Stimulated activated CD4-positive, alpha-beta T cell treated with anti-CD3 and anti-CD28 coated beads, Interleukin-2, amount 100 ng/mL, for 24 hours (primary cell): ENCODE measurements at places on chromosomes 1 and 21.

DNA sequence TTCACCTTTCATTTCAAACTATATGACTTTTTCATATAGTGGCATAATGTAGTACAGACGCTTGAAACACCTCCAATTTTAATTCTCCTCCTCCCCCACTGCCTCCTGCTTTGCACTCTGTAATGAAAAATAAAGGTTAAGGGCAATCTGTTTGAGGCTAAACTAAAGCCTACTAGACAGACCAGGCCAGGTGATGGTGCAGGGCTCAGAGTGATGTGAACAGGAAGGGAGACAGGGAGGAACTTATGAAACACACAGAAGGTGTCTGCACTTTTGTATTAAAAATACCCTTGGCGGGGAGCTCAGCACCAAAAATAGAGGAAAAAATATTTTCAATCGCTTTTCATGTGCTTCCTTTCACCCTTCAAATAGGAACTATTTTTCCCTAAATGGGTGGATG lies 415.4 kb downstream of the LMO4 start:
- DNase-seq = no peak

DNA sequence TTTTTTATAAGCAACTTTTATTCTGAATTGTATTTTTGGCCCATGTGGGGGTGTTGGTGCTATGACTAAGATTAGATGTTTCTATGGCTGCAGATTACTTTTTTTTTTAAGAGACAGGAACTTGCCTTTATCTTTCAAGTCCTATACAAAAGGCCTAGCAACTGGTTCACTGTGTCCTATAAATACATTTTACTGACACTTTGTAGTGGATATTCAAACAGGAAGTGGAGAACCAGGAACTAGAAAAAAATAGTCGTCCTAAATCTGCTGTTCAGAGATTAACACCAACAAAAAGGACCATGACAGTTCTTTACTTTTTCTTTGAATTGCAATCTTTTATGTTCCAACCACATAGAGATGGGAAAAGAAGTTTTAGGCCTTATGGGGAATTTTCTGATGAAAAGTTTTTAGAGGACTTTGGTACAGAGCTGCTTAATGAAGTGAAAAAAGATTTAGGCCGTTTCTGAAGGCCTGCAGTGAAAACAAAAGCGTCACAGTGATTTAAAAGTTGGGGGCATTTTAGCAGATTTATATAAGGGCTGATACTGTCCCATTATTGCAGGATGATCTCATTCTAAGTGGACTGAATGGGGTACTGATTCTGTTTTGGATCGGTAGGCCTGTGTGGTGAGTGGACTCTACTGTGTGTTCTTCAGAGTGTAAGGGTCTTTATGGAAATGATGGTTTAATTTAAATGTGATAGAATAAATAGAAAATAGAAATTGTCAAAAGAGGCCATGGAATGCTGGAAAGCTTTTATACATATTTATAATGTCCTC lies 136.4 kb upstream of the DEPDC1 start:
- DNase-seq = no peak

DNA sequence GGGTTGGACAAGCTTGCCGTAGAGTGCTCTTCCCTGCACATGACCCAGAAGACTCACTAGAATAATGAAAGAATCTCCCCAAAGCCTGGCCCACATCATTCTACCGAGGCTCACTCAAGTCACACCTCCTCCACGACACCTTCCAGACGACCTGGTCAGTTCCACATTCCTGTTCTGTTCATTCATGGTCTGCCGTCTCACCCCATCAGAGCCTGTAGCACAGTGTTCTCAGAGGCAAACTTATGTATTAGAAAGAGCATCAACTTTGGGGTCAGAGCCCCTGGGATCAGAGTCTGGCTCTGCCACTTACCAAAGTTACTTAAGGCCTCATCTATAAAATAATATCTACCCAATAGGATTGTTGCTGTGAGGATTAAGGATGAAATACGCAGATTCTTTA lies 7.5 kb downstream of the OLFML3 start:
- no peak for DNase-seq

DNA sequence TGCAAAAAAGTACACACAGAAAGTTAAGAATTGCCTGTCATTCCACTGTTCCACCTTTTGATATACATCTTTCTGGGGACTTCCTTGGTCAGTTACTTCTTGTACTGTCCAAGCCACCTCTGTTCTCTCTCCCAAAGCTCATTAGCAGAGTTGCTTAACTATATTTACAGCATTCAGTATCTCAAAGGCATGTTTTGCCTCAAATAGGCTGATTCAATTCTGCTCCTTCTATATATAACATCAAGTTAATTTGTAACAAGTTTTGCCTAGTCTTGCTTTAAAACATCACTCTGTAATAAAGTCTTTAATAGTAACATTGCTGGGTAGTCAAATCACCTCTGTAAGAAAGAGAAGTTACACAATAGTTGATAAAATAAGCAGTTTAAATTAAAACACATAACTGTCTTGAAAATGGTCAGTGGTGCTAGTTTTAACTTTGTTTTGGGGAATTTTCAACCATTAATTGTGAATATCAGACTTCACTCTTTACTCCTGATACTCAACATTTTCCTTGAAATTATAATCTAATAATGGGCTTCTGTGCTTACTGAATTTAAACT lies 35.7 kb downstream of the EDARADD start:
- DNase-seq = no peak
